ENCODE measurements at places on chromosomes 4 and X. TPM values are rescaled to one million over a fixed set of nuclear protein-coding genes. Genes with fewer than 3 reads are reported as not detected.

- no peak for DNase-seq
These were observed 489.3 kb upstream of the DIPK2B start for GRCh38 chrX:45689971-45690370.

EFHC2 gene
- 0.10 TPM for total RNA-seq

MAGEB16 gene
- total RNA-seq = not detected

ATOH1 gene
- total RNA-seq = not detected

DNA sequence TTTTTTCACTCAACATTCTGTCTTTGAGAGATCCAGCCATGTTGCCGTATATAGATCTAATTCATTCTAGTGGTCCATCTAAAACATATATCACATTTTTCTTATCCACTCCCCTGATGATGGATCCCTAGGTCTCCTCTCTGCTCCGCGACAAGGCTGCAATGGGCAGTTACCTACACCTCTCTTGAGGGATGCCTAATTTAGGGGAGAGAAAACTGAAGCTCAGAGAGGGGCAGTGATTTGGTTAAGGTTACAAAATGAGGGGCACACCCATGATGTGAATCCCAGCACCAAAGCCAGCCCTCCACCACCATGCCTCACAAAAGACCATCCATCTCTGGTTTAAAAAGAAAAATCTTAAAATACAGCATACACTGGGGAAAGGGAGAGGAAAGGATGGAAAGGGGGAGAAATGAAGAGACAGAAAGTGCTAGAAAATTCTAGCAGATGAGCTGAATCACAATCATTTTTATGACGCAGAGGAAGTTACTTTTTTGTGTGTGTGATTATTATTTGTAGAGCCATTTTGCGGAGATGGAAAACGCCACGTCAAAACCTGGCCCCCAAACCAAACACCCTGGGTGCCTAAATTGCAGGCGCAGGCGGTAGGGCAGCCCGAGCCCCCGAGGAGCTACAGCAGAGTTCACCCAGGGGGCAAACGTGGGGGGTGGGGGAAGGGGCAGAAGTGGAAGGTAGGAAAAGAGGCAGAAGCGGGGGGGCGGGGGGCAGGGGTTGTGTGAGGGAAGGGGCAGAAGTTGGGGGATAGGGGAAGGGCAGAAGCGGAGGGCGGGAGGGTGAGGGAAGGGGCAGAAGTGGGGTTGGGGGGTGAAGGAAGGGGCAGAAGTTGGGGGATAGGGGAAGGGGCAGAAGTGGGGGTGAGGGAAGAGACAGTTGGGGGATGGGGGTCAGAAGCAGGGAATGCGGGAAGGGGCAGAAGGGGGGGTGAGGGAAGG, 1.3 kb upstream of the TSPYL2 start:
- no peak for DNase-seq

DNA sequence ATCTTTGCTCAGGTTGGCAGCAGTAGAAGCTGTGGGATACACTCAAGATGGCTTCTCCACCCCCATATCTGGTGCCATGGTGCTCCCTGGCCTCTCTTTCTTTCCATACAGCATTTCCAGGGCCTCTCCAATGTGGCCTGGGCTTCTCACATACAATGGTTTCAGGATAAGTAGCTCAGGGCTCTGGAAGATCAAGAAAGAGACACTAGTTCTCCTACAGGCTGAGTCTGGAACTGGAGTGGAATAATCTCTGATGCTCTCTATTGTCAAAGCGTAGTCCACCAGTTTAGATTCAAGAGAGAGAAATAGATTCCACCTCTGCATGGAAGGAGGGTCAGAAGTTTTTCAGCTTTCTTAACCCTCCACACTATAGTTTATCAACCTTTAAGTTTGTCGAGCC, 138.2 kb upstream of the AADAT start:
- no peak for DNase-seq

AMOT gene
- total RNA-seq = 2.5 TPM

- no peak for DNase-seq
These were observed at the start of gene DCLK2 for GRCh38 chr4:150078041-150078578. Gene DCLK2 (plus strand): TSS chr4:150078445. CDS start chr4:150079028, 583 bp downstream.

TMSB15C gene
- 3.5 TPM for total RNA-seq

CD38 gene
- 3.2 TPM for total RNA-seq

DNA sequence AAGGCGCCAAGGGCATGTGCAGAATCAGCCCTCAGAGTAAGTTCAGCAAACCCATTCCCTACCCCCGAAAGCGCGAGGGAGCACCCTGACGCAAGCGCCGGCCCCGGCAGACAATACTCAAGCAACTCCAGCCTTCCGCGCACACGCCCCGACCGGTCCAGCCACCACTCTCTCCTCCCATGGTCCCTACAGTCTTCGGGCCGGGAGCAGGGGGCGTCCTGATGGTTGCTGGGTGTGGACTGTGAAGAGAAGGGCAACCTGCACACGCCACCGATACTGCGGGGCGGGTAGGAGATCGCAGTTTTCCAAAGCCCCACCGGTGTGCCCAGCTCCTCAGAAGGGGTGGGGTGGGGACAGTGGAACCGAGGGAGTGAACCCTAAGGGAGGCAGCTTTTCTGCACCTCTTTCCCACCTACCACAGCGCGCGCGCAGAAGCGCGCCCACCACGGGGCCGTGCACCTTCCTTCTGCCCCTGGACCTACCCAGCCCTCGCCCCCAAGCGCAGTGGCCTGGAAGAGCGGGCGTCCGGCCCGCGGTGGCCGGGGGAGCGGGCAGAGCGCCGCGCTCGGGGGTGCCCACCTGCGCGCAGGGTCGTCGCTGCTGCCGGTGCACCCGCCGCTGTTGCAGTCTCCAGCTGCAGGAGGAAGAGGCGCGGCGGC, 650.2 kb upstream of the DIPK2B start:
- DNase-seq = no peak

DMD gene
- 1.6 TPM for total RNA-seq

OTC gene
- not detected for total RNA-seq

CSTF2 gene
- total RNA-seq = 17.9 TPM

GRCh38 chr4:152690706-152691651, 11.2 kb upstream of the TMEM154 start:
- DNase-seq = no peak

GRCh38 chr4:57125996-57126395, 15.8 kb upstream of the IGFBP7 start:
- DNase-seq = no peak

DNA sequence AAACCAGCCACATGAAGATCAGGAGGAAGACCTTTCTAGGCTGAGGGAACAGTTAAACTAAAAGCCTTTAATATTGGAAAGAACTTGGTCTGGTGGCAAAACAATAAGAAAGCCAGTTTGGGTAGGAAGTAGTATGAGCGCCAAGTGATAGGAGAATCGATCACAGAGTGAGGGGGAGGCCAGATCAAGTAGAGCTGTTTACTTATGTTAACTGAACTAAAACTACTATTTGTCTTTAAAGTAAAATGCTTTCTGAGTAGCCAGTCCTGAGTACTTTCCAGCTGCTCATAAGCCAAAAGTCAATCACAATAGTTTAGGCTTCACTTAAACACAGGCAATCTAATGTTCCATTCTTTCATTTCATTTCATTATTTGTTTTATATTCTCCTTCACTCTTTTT, 62.8 kb upstream of the RPA4 start:
- DNase-seq = no peak

ZFP92 gene
- 1.2 TPM for total RNA-seq

- no peak for DNase-seq
These were observed 15.8 kb downstream of the RPL39 start for GRCh38 chrX:119775517-119776238.

DNA sequence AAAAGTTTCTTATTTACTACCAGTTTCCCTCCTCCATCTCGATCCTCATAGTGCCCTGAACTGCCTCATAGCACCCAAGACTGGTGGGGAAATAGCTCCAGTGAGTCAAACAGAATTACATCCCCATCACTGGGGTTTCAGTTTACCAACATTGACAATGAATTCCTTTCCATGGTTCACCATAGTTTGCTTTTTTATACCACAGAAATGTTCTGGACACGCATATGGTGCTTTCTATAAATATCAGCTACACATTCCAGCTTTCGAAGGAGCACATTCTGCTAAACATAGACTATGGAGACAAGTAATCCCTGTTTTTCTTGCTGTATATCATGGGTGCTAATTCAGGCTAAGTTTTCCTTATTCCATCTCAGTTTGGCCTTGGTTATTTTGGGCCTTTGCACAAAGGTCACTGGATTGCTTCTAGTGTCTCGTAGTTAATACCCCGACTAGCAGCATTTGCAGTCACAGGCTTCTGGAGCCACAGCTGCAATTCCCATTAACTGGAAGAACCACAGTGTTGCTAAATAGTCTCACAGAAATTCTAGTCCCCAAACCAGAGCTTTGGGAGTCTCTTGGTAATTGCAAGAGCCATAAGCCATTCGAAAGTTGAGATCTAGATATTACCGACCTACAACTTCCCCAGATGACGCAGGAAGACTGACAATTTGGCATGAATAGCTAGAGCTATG, 53.4 kb upstream of the TRPC3 start:
- DNase-seq = no peak
